Uterus (tissue), 4 donors: ENCODE measurements at places on chromosomes 7 and 10. TPM values are rescaled to one million over a fixed set of nuclear protein-coding genes. Genes with fewer than 3 reads are reported as not detected.

DNA sequence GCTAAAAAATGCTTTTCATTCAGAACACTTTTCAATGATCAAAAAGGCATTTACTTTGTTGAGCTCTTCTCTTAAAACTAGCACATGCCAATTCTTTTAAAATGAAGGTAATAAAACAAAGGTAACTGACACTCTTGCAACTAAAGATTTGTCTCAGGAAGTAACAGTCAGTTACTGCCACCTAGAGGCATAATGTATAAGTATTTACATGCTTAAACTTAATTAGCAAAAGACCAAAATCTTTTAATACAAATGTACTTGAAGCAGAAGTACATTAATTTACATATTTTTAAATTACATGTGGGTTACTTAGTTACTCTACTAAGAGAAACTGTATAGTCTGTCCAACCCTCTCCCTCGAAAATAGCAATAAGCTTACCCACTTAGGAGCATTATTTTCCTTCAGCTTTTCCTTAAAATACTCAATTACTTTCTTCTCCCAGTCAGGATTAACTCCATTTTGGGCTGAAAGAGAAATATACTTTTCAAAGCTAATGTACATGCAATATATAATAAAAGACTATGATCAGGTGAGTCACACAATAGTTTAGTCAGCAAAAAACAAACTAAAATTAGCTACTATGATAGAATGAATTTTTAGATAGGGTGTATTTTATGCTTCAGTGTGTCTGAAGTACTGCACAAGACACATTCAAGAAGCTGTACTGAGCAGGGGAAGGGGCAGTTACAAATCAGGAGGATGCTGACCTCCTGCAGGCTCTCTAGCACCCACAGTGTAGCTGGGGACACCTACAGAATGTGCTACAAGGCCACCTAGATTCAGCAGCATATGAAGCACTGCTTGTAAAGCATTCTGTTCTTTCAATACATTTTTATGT lies 13.0 kb downstream of the MCMBP start:
- no peak for DNase-seq

DNA sequence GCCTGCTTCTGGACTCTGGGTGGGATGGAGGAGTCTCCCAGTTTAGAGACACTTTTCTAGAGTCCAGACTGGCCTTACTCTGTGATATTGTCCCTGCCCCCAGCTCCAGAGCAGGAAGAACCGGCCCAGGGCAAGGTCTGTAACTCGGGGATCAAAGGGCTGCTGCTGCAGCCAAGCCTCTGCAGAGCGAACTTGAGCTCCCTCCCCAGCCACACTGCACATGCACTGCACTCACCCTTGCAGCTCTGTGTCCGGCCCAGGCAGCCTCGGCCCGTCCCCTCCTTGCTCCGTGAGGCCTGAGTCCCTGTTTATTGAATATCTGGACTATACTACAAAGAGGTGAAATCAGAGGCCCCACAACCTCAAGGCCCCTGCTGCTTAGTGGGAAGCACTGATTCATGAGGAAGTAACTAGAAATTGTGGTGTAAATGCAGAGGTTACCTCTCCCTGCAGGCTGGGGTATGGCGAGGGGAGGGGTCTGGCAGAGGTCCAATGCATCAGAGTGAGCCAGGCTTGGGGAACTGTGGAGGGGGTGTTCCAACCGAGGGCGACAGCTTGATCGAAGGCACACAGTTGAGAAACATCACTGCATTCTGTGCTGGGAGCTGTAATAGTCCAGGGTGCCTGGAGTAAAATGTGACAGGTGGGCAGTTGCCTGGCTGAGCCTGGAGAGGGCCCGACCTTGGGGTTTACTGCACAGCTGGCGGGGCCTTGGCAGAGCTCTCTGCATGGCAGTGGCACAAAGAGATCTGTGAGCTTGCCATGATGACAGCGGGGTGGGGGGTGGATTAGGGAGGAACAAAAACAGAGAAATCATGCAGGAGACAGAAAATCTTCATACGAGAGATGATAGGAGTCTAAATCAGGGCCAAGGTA lies 49.1 kb downstream of the AOC1 start:
- DNase-seq = no peak

SLC26A5 gene
- total RNA-seq = 0.37 TPM

DNA sequence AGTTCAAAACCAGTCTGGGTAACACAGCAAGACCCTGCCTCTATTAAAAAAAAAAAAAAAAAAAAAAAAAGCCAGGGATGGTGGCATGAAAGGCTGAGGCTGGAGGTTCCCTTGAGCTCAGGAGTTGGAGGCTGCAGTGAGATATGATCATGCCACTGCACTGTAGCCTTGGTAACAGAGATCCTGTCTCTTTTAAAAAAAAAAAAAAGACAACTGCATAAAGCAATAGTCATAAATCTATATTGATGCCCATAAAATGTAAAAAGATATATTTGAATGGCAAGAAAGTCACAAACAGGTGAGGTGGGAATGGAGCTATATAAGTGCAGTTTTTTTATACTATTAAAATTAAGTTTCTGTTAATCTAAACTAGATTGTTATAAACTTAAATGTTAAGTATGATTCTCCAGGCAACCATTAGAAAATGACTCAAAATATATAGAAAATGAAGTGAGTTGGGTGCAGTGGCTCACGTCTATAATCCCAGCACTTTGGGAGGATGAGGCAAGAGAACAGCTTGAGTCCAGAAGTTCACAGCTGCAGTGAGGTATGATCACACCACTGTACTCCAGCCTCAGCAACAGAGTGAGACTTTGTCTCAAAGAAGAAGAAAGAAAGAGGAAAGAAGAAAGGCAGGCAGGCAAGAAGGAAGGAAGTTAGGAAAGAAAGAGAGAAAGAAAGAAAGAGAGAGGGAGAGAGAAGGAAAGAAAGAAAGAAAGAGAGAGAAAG lies 13.4 kb upstream of the HNRNPH3 start:
- DNase-seq = no peak

AKR1C4 gene
- total RNA-seq = not detected

GRCh38 chr7:155766966-155767916 lies 45.0 kb downstream of the SHH start:
- DNase-seq = no peak

DNA sequence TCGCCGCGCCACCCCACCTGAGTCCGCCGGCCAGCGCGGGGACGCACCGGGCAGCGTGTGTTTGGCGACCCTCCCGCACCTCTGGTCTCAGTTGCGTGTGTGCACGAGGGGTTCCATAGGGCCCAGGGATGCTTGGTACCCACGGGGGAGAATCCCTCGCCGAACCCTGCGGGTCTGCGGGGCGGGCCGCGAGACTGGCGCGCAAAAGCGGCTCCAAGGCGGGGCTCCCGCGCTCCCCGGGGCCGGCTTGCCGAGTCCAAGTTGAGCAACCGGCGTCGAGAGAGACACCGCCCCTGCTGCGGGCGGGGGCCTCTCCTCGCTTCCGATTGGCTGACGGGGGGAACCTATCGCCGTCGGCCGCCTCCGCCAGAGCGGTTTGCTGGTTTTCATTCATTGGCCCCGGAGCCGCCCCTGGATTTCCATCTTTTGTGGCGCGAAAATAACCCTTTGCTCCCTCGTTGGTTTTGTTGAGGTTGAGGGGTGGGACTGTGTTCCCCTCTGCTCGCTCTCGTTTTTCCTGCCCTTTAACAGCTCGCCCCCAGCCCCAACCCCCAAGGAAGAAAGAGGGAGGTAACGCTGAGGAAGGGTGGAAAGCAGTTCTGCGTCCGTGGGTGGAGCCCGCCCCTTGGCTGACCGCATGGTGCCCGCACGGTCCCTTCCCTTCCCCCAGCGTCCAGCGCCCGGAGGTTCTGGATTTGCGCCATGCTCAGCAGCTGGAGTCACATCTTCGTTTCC lies 4.0 kb upstream of the IGF2BP3 start:
- no peak for DNase-seq

DNA sequence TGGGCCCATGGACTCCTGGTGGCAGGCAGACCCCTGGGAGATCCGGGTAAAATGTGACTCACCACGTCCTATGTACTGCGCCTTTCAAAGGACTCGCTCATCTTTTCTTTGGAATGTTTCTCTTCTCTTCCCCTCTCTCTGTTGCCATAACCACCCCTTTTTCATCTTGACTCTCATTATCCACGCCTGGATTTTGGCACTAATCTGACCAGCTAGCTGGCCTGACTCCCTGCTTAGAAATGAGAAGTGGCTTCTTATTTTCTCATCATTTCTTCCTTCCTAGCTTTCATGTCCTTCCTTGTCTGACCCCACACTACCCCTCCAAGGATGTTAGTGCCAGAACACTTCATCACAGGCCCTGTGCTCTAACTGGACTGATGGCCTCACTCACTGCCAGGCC lies 98.0 kb upstream of the FAM171A1 start:
- no peak for DNase-seq

- no peak for DNase-seq
Observed at GRCh38 chr7:108875139-108875538, 305.5 kb downstream of the DNAJB9 start.

GJD4 gene
- total RNA-seq = not detected

GRCh38 chr7:55591282-55591931 lies 19.1 kb upstream of the VOPP1 start:
- no peak for DNase-seq

- DNase-seq = no peak
Observed at GRCh38 chr10:35412003-35412723, 75.9 kb downstream of the CCNY start.

- no peak for DNase-seq
Observed at GRCh38 chr10:105973902-105974301, 1190.6 kb downstream of the SORCS1 start.

PLEKHS1 gene
- 0.14 TPM for total RNA-seq

GRCh38 chr7:41655426-41655825 lies 47.5 kb downstream of the INHBA start:
- DNase-seq = no peak
